ENCODE measurements at places on chromosomes 6 and 20.

DNA sequence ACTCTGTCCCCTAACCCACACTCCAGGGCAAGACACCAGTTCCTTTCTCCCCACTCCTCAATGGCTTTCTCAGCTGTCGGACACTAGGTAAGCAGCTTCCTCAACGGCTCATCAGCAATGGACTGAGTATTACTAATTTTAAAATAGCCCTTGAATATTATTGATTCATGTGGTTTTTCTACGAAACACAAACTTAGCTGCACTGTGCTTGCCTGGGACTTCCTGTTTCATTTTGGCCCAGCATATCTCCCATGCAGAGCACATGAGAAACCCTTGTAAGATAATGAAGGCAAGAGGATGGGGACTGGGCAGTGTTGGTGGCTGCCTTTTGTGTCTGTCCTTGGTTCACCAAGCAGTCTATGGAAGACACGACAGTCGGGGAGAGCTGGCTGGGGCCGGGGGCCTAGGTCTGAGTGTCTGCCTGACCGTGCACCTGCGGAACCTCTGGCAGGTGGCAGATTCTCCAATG, 48.9 kb downstream of the RNASET2 start:
- H3K36me3 ChIP-seq: no peaks in the 10 kb centered on the region
- no peak overlapping the region for H3K27ac ChIP-seq
- no peaks in the 10 kb centered on the region for H3K27me3 ChIP-seq
- no peak for DNase-seq
- H3K4me1 ChIP-seq: peaks cover 14% of the 10 kb centered on the region

DNA sequence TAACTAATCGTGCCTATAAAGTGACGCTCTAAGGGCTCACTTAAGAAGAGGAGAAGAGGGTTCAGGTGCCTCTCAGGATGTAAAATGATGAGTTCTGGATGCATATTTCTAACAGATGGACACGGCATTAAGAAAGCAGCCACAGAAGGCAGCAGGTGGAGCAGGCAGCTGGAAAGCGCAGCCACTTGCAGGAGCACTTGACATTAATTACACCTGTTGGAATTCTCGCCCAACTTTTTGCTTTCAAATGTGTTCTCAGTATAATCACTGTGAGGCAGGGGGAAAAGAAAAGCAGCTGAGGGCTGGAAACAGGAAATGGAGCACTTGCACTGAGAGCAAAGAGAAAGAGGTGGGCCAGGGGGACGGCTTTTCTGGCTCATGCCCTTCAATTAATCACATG, 164.2 kb downstream of the NKAIN2 start:
- H3K4me1 ChIP-seq: peaks cover 6% of the 10 kb centered on the region
- H3K27ac ChIP-seq: no peak overlapping the region

DNA sequence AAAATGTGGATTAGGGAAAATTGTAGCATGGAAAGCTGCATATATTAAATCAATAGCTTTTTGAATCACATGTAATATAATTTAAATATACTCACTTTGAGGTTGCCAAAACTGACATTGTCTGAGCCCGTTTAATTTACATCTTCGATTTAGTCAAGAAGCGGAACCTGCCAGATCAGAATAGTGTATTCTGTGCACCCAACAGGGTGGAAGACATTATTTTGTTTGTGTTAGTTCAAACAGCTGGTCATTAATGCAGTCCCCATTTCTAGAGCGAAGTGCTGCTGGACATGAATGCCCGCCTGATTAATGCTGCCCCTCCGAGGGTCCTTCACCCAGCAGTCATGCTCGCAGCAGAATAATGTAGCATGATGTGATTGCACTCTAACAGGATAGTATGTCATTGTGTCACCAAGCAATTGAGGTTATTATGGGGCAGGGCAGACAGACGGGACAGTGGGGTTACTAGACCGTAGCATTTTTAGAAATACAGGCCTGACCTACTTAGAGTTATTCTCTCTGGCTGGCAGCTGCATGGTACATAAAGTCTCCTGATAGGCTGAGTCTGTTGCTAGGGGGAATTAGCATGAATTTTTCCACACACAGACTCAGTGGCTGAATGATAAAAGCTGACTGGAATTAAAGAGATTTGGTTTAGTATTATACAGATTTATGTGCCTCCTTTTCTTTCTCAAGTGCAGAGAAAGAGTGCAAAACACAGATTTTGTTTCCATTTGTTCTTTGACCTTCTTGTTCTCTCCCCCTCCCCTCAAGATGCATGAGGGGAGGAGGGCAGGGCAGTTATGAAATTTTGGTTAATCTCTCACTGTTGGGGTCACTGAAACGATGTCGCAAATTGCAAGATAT, 147.1 kb downstream of the PRL start:
- no peaks in the 10 kb centered on the region for H3K36me3 ChIP-seq
- peaks cover 17% of the 10 kb centered on the region for H3K4me1 ChIP-seq
- no peaks in the 10 kb centered on the region for H3K27me3 ChIP-seq
- no peak for DNase-seq
- no peak overlapping the region for H3K27ac ChIP-seq

- DNase-seq: no peak
- no peaks in the 10 kb centered on the region for H3K36me3 ChIP-seq
- H3K4me1 ChIP-seq: no peaks in the 10 kb centered on the region
- peak overlapping the region; percentile 58 for H3K4me3 ChIP-seq
- no peak overlapping the region for H3K27ac ChIP-seq
- H3K27me3 ChIP-seq: no peaks in the 10 kb centered on the region
These were observed 59.4 kb downstream of the TRIM27 start for GRCh38 chr6:28864326-28864923.

DNA sequence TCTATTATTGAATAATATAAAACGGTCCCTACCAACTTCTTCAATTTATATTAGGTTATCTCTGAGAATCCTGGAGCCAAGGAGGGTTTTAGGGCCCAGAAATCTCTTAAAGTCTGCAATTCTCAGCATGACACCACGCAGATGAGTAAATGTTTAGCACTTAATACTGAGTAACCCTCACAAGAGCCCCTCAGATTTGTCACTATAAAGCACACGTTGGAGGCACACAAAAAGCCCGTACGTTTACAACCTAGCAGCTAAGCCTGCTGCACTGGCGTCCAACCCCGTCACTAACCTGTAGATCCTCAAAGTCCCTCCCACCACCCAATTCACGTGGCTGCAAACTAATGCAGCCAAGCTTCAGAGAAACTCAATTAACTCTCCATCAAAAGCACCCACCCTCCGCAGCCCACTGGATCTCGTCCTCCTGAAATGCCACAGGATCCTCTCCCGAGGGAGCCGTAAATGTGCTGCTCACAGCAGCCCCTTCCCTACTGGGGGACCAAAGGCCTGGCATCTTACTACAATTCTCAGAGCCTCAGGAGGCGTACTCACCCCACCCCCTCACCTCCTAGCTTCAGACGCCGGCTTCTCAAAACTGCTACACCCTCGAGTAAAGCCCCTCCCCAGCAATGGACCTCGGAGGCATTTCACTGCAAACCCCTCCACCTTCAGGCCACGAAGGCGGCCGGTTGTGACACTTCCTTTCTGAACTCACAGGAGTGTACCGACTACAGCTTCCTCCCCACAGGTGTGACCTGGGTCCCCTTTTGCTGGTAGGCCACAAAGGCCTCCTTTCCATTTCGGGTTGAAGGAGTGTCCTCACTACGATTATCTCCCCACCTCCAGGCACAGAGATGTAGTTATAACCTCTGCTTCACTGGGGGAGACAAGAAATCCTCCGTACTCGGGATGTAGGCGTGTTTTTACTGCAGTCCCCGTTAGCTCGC, 909 bp downstream of the CPNE1 start:
- peak; percentile 33 for DNase-seq
- peak overlapping the region; percentile 91 for H3K4me3 ChIP-seq

DNA sequence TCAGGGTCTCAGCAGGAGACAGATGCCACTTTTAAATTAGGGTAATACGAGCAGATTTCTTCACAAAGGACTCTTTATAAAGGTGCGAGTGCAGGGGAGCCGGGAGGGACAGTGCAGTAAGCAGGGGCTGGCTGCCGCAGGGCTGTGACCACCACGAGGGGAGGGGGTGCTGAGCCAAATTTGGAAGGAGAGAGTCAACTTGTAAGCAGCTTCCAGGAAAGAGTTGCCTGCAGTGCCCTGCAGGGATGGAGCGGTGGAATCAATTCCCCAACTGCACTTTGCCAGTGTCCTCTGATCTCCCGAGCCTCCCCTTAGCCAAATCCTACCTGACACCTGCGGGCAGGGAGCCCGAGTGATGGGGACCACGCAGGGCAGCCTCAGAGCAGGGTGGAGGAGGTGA, 13.9 kb upstream of the CCDC167 start:
- no peak overlapping the region for H3K4me3 ChIP-seq
- no peaks in the 10 kb centered on the region for H3K36me3 ChIP-seq
- no peaks in the 10 kb centered on the region for H3K27me3 ChIP-seq

DNA sequence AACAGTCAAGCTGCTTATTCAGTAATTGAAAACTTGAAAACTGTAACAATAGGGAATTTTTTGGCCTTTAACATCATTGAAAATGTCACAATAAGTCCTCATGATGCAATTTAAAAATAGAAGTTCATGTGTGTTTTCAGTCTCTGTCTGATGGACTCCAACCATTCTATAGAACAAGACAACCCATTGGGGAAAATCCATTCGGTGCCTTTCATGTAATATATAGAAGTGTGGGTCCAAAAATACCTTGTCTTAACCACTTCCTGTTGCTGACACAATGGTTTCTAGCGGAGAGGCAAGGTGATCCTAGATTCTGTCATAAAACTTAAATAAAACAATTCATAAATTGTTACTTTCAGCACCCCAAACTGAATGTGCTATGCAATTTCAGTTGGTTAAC, 1131.3 kb upstream of the MAP3K7 start:
- H3K27me3 ChIP-seq: no peaks in the 10 kb centered on the region
- no peaks in the 10 kb centered on the region for H3K36me3 ChIP-seq
- no peaks in the 10 kb centered on the region for H3K4me1 ChIP-seq
- DNase-seq: no peak

DNA sequence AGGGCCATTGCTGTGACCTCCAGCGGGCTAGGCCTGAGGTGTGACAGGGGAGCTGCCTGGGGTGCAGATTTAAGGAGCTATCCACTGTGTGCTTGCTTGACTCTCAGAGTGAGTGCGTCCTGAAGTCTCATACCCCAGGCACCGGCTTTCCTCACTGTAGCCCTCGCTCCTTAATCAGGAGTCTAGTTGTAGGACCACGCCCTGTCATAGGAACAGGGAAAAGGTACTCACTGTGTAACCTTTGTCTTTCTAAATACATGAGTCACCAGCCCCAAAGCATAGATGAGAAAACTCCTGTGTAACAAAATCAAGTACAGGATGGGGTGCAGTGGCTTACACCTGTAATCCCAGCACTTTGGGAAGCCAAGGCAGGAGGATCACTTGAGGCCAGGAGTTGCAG, 141.7 kb downstream of the TMEM242 start:
- no peak for DNase-seq
- H3K27ac ChIP-seq: no peak overlapping the region
- no peaks in the 10 kb centered on the region for H3K4me1 ChIP-seq
- H3K36me3 ChIP-seq: peaks cover 64% of the 10 kb centered on the region
- H3K27me3 ChIP-seq: no peaks in the 10 kb centered on the region

DNA sequence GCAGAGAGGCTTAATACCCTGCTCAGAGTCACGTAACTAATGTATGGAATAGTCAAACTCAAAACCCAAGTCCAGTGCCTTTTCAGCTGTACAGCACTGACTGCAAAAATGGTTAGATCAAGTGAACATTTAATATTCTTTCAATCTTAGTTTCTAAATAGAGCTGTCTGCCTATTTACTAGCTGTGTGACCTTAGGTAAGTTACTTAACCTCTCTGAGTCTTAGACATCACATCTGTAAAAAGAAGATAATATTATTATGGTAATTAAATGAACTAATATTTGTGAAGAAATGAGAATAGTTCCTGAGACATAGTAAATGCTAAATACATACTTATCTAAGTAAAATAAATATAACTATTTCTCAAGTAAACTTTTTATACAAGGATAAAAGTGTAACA, 235.5 kb downstream of the SAMD5 start:
- no peak overlapping the region for H3K4me3 ChIP-seq
- no peak for DNase-seq
- no peak overlapping the region for H3K27ac ChIP-seq
- no peaks in the 10 kb centered on the region for H3K36me3 ChIP-seq
- no peaks in the 10 kb centered on the region for H3K4me1 ChIP-seq
- H3K27me3 ChIP-seq: no peaks in the 10 kb centered on the region

DNA sequence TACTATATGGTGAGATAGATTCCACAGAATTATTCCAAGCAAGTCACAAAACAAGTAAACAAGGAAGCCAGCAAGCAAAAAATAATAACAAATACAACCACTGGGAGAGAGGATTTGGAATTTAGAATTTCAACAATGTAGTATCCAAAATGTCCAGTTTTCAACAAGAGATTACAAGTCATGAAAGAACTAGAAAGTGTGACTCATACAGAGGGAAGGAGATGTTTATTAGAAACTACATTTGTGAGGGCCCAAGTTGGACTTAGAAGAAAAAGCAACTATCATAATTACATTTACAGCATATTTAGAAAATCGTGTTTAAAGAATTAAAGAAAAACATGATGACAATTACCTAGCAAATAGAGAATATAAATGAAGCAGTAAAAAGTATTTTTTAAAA, 494.6 kb upstream of the ID4 start:
- no peaks in the 10 kb centered on the region for H3K4me1 ChIP-seq
- no peak for DNase-seq
- no peak overlapping the region for H3K27ac ChIP-seq
- H3K27me3 ChIP-seq: no peaks in the 10 kb centered on the region

GRCh38 chr20:57392512-57393271, 1.5 kb downstream of the RBM38 start:
- DNase-seq: no peak
- peak overlapping the region; percentile 99 for H3K4me3 ChIP-seq
- no peak overlapping the region for H3K27ac ChIP-seq
- peaks cover 18% of the 10 kb centered on the region for H3K36me3 ChIP-seq

DNA sequence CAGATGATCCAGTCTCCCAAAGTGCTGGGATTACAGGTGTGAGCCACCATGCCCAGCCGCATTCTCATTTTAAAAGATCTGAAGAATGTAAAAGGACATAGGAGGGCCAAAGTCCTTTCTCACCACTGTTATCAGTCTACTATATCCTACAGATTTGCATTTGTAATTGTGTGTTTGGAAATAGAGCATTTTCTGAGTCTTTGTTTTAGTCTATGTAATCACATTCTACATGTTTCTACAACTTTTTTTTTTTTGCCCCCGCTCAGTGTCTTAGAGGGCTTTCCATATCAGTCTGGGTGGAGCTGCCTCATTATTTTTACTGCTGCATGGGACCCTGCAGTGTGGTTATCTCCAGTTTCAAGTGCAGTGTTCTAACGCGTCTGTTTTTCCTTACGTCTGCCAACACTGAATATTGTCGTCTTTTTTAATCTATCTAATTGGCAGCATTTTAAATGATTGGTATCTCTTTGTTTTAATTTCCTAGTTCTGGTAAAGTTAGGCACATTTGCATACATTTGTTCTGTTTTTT, 7.8 kb downstream of the CUL9 start:
- H3K27ac ChIP-seq: no peak overlapping the region
- DNase-seq: no peak
- no peak overlapping the region for H3K4me3 ChIP-seq
- peaks cover 19% of the 10 kb centered on the region for H3K36me3 ChIP-seq
- no peaks in the 10 kb centered on the region for H3K4me1 ChIP-seq
- H3K27me3 ChIP-seq: no peaks in the 10 kb centered on the region

GRCh38 chr6:10956776-10957175, 69.9 kb downstream of the SYCP2L start:
- no peak for DNase-seq
- no peak overlapping the region for H3K27ac ChIP-seq
- no peaks in the 10 kb centered on the region for H3K27me3 ChIP-seq
- H3K36me3 ChIP-seq: no peaks in the 10 kb centered on the region
- no peaks in the 10 kb centered on the region for H3K4me1 ChIP-seq
- H3K4me3 ChIP-seq: no peak overlapping the region

Data from neuronal stem cell (in vitro differentiated cells).